Stimulated activated CD4-positive, alpha-beta T cell treated with anti-CD3 and anti-CD28 coated beads, TNF-alpha, amount 100 ng/mL, for 4 hours (primary cell): ENCODE measurements at places on chromosomes 2 and 18.

DNA sequence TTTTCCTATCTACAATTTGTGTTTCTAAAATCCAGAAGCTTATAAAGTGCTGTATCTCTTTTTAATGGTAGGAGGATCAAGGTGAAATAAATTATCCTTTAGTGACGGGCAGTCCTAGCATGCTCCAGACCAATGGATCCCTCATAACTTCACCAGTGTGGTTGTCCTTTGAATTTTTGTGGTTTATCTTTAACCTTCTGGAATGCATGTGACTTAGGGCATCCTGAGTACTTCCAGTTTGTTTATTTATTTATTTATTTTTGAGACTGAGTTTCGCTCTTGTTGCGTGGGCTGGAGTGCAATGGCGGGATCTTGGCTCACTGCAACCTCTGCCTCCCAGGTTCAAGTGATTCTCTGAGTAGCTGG is 40.4 kb downstream of the NUP35 start:
- DNase-seq: no peak

- DNase-seq: no peak
These were observed 81.4 kb upstream of the LRATD1 start for GRCh38 chr2:14551069-14551468.

GRCh38 chr18:49061991-49062831 is 111.4 kb upstream of the SMAD7 start:
- DNase-seq: no peak

GRCh38 chr2:97935719-97936161 is 60.0 kb downstream of the TMEM131 start:
- DNase-seq: no peak

DNA sequence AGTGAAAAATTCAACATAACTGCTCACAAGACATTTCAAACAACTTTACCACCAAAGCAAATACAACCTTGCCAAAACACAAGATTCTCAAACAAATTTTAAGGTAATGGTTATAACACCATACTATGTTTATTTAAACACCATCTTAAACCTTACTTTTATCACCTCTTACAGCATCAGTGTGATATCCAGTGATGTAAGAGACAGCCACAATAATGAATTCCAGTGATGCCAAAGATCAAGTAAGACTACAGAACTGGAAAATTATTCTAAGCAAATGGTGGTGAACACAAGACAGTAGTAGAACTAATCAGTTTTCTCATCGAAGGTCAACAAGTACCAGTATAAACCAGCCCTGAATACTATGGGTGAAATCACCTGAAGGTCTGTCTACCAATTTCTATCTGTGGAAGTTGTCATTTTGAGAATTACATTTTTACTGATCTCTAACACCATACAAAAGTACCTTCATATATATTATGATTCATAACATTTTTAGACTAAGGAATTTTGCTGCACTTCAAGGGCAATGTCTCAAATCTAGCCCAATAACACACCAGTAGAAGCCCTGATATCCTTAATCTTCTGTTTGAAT is 146.2 kb downstream of the RBMS1 start:
- no peak for DNase-seq

GRCh38 chr18:35324926-35325655 is 19.1 kb downstream of the ZNF24 start:
- DNase-seq: no peak

GRCh38 chr18:57436965-57437333 is 1.8 kb downstream of the ONECUT2 start:
- no peak for DNase-seq

DNA sequence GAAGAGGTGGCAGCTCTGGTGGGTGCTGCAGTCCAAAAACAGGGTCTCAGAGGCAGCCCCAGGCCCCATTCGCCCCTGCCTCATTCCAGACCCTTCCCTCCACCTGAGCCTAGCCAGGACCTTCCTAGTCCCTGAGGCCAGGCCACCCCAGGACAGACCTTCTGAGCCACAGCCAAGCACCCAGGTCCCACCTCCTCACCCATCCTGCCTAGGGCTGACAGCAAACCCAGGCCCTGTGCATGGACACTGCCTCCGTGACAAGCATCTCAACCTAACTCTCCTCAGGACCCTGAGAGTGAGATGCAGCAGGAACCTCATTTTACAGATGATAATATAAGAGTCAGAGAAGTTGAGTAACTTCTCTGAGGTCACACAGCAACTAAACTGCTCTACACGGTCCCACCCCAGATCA is 15.5 kb downstream of the ADRA2B start:
- no peak for DNase-seq

DNA sequence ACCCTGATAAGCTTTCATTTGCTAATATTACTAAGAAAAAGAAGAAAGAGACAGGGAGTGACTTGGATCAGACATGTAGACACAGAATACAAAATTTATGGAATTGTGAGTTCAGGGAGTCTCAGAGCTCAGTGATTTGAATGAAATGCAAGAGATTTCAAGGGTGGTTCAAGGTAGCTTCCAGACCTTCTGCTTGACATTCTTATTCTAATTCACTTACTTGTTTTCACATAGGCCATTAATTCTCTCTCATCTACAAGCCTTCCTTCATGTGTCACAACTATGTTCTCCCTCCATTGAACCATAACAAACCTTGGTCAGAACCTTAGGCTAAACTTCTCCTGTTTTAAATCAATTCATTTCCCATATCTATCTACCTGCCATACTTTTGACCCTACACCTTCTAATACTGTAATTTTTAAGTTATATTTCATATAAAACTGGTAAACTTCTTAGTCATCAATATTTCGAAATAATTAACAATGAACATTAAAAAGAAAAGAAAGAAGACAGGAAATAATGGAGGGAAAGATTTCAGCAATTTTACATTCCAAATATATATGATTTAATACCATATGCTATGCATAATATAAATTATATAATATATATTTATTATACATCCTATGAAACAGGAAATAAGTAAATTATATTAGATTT is 139.2 kb upstream of the PDE1A start:
- no peak for DNase-seq

- DNase-seq: no peak
These were observed 310.6 kb downstream of the GBX2 start for GRCh38 chr2:235857598-235857997.

- no peak for DNase-seq
These were observed 55.9 kb upstream of the NT5C1B start for GRCh38 chr2:18645315-18645714.

DNA sequence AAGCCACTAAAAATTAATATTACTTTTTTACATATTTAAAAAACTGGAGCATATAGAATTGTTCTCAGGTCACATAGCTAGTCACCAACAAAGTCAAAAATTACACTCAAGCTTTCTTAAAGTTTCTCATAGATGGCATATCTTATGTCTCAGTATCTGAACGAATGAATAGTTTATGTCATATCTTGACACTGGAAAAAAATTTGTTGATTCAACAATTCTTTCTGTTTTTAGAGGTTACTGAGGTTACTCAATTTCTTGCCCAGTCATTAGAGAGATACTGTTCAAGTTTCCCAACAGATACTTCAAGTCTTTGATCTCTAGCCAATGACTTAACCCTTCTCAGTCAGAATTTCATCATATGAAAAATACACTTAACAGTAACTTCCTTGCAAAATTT is 113.1 kb upstream of the XIRP2 start:
- DNase-seq: no peak

DNA sequence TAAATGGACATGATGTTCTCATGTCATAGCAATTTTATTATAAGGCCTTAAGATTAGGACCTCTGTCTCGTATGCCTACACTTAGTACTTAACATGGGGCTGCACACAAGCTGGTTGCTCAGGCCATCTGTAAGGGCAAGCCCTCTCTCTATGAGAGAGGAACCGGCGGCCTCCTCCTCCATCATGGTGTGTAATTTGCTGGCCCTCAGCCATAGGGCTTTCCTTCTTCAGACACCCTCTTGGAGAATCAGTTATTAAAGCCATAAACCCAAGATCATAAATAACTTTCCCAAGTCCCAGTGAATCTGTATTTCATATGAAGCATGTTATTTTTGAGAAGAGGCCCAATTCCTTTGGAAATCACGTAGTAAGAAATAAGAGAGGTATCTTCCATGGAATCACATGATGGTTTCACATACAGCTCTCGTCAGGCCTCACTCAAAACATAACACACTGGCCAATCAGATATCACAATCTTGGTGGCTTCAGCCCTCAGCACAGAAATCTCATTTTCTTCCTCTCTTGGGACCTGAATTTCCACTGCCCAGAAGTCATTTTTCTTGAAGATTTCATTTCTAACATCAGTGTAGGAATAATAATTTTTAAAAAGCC is 92.6 kb downstream of the RDH14 start:
- DNase-seq: no peak

DNA sequence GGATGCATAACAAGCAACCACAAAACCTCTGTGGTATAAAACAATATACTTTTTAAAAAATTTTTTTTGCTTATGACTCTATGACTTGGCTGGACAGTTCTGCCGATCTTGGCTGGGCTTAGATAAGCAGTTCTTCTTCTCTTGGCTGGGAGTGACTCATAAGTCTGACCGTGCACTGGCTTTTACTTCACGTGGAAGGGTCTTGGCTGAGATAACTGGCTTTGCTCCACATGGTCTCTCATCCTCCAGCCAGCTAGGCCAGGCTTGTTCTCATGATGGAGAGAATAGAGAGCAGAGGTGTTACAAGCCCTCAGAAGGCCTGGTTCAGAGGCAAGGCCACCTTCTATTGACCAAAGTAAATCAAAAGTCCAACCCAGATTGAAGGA is 178.9 kb upstream of the SERPINE2 start:
- no peak for DNase-seq

GRCh38 chr18:27213123-27213717 is 28.1 kb upstream of the CHST9 start:
- DNase-seq: no peak

GRCh38 chr2:190043441-190043840 is 19.1 kb downstream of the MSTN start:
- DNase-seq: no peak

DNA sequence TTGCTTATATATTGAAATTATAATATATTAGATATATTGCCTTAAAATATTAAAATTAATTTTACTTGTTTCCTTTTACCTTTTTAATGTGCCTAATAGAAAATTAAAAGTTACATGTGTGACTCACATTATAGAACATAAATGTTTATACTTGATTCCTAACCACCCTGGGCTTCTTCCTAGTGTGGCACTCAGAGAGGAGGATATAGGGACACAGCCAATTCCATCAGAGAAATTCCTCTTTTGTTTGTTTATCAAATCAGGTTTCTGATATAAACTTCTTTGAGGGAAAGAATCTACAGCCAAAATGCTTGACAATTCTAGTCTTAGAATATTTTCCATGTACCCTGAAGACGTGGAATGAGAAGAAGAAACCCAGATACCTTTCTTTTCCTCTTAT is 348.9 kb upstream of the NRP2 start:
- no peak for DNase-seq

DNA sequence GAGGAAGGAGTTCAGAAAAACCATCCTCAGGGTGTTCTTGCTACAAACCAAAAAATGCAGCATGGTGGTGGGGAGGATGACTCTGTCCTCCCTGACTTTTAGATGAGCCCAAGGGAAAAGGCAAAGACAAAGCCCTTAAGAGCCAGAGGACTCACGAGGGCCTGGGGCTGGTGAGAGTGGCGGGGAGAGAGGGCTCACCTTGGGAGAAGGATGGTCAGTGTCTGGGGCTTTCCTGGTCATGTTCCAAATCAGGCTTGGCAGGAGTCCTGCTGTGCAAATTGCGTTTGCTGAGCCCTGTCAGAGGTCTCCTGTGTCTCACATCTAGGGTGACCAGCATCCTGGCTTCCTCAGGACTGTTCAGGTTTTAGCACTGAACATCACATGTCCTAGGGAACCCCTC is 4.7 kb downstream of the UGT1A1 start:
- no peak for DNase-seq

DNA sequence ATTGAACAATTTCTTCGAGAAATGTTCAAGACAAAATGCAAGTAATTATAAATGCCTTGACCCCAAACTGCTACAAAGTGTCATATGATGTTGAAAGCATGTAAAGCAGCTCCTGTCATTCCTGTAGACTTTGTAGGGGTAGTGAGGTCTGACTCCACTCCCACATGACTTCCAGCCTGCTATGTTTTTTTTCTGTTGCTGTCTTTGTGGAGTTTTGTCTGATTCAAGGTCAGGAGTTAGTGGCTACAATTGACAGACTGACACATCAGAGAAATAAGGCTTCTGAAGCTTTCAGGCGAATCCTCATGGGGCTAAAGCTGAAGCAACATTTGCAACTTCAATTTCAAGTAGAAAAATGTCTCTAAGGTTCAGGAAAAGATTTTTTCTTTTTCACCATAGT is 63.9 kb upstream of the CCDC195 start:
- no peak for DNase-seq

DNA sequence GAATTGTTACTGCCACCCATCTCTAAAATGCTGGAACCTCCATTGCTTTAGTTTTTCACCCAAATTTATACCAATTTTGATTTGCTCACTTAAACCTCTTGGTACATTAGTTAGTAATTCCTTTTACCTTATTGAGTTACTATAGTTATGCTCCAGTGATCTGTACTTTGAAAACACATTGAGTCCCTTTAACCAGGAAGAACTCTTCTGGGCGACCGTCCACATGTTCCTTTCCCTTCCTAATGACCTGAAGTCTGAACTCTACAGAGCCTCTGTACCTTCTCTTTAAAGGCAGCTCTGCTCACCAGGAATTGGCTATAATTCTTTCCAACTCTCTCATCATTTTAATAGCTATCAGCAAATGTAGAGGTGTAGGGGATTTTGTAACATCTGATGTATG is 290.0 kb downstream of the NEDD4L start:
- no peak for DNase-seq

DNA sequence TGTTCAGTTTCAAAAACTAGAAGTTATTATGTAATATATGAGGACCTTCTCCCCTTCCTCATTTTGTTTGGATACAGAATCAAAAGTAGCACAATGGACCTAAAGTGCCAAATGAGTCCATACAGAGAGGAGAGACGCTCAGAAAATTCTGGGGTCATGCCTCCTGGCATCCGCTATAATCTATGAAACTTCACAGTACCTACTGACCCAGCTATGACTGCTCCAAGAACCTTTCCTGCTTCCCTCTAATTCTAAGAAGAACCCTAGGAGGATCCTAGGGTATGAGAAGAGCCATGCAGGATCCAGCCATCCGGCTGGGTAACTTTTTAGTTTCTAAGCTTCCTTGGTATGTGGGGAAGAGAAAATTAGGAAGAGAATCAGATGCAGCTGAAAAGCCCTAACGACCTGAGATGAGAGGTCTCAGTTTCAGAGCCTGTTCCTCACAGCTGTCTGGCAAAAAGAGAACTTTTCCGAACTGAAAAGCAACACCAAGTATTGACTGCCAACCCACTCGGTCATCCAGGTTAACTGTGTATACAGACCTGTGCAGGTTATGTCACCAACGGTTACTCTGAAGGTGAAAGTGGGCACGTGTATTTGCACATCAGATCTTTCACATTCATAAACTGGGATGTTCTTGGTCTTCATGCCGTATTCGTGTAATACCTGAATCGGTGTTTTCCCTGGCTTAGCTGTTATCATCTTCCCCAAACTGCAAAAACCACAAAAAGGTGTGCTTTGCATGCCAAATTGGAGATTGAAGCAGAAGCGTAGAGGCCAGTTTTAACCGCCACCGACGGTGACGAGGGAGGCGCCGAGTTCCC is 1.1 kb downstream of the PRKRA start:
- no peak for DNase-seq
